ENCODE measurements at places on chromosomes 7 and 10.

GRCh38 chr10:87935290-87936141, 72.1 kb downstream of the PTEN start:
- DNase-seq = no peak

GRCh38 chr7:44467217-44467548, 23.3 kb downstream of the NUDCD3 start:
- DNase-seq = no peak

DNA sequence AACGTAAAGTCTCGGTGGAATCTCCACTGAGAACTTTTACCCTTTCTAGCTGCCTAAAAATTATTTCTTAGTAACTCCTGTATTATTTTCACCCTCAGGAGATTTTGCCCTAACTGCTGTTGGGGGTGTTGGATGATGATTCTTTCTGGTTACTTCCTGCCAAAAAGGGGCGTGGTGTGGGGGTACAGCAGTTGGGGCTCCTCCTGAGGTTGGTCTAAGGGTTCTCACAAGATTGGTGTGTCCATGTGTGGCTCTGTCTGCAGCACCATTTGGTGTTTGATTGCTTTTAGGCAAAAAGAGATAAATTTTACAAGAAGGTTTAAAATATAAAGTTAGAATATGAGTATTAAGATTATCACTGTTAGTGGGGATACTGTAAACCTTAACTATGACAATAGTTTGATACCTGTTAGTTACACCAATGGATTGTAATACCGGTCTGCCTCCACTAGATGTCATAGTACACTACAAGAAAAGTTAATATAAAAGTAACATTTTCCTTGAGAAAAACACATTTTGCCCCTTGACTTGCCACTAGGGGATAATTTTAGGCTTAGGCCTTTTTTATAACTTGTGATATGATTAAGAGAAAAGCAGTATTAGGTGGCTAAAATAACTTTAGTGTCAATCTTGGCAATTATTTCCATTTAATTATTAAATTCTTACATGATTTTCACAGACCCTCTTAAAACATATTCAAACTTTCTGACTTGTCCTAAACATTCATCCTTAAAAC, 928.7 kb downstream of the IPMK start:
- no peak for DNase-seq

DNA sequence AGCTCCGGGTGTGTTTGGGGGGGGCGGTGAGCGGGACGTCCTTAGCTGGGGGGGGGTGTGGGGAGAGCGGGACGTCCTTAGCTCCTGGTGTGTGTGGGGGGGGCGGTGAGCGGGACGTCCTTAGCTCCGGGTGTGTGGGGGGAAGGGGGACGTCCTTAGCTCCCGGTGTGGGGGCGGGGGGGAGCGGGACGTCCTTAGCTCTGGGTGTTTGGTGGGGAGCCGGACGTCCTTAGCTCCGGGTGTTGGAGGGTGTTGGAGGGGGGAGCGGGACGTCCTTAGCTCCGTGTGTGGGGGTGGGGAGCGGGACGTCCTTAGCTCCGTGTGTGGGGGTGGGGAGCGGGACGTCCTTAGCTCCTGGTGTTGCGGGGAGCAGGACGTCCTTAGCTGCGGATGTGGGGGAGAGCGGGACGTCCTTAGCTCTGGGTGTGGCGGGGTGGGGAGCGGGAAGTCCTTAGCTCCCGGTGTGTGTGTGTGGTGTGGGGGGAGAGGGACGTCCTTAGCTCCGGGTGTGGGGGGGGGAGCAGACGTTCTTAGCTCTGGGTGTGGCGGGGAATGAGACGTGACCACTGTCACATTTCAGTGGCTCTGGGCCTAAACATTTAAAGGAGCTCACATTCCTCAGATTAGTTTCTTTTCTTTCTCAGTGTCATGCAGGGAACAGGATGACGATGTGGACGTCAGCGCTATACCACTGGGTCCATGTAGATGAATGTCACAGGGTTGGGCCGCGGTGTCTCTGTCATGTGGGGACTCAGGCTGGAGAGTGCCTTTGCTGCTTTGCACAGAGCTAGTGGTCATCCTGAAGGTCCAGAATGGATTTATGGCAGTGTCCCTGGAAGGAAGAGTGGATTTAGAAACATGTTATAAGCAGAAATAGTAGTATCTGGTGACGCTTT, 7.5 kb downstream of the DYNC2I1 start:
- DNase-seq = no peak

GRCh38 chr10:24882047-24882698, 70.2 kb downstream of the PRTFDC1 start:
- no peak for DNase-seq

- DNase-seq = no peak
These were observed 14.4 kb downstream of the TAS2R41 start for GRCh38 chr7:143492043-143492471.

GRCh38 chr7:129368389-129368986, 65.7 kb upstream of the STRIP2 start:
- DNase-seq = no peak

DNA sequence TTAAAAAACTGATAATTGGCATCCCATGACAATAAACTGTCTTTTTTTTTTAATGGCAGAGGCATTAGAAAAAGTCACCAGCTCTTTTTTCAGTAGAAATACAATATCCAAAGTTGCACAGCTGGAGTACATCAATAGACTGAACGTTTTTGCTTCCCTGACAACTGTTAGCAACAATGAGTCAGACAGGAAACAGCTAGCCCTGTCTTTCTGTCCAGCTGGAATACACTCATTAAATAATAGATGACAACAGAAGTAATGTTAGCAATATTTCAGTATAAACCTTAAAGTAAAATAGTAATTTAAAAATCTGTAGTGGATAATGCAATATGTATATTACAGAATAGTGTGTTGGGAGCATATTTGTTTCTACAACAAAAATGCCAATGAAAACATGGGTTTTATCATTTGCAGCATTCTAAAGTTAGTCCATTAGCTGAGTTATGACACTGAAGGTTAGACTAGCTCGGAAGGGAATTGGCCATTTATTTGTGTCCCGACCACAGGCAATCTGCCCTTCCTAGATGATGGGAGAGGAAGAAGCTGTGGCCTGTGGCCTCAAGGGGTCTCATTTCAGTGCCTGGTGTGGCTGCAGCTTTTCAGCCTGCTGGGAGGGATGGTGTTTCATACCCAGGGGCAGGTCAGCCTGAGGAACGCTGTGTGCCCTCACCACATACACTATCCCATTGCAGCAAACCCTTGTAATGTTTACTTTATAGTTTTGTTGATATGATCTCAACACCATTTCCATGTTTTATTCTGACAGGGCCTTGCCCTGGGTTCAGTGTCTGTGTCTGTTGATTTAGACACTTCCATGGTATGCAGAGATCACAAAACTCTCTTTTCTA, 173.3 kb downstream of the SLC16A9 start:
- DNase-seq = no peak

- no peak for DNase-seq
These were observed 84.1 kb upstream of the PPIF start for GRCh38 chr10:79262959-79263746.

DNA sequence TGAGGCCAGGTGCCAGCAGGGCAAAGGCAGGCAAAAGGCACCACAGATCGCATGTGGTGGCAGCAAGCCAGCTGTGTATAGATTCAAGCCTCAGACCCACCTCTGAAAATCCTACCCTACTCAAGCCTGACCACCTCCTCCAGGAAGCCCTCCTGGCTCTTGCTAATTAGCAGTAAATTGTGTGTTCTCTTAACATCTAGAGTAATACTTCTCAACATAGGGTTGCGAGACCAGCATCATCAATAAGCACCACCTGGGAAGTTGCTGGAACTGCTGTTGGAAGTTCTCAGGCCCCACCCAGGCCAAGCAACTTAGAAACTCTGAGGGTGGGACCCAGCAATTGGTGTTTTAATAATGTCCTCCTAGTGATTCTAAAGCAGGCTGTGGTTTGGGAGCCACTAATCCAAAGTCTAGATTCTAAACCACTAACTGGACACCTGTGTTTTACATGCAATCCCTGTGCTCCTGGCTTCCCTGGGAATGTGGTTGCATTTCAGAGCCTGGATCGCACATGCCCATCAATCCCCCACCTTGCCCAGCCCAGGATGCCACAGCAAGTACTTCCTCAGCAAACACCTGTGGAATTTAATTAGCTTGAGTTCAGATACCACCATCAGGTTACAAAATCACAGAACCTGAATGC, 46.2 kb downstream of the KCNMA1 start:
- no peak for DNase-seq

DNA sequence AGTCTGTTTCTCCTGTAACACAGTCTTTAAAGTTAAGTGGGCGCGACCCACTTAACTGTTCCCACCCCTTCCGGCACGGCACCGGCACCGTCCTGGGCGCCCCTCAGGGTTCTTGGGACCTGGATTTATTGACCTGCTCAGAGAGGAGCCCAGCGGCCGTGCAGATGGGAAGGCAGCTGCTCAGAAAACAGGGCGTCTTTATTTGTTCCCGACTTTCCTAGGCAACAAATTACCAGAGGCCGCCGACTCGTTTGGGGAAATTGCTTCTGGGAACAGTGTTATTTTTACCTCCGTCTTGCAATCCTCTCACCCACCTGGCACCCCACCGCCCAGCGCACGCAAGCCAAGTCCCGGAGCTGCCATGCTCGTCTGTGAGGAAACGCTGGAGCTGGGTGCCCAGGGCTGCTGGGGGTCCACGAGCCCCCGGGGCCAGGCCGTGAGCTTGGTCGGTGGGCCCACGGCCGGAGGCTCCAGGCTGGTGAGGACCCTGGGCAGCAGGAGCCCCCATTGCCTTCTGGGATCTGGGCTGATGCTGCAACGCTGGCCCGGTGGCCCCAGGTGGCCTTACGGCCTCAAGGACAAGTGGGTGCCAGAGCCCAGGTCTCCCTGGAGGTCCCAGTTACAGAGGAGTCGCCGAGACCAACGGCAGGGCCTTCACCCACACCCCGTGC, 14.9 kb upstream of the ADGRA1 start:
- no peak for DNase-seq

- DNase-seq = no peak
These were observed 718 bp upstream of the UMAD1 start for GRCh38 chr7:7639847-7640220.

- DNase-seq = no peak
These were observed 9.3 kb upstream of the RTKN2 start for GRCh38 chr10:62277971-62278370.

GRCh38 chr7:106122713-106123112, 10.6 kb upstream of the SYPL1 start:
- DNase-seq = no peak

- DNase-seq = no peak
These were observed 189.9 kb upstream of the ADO start for GRCh38 chr10:62614389-62615157.

GRCh38 chr7:4830176-4830575, 31.7 kb downstream of the PAPOLB start:
- DNase-seq = peak; percentile 39

DNA sequence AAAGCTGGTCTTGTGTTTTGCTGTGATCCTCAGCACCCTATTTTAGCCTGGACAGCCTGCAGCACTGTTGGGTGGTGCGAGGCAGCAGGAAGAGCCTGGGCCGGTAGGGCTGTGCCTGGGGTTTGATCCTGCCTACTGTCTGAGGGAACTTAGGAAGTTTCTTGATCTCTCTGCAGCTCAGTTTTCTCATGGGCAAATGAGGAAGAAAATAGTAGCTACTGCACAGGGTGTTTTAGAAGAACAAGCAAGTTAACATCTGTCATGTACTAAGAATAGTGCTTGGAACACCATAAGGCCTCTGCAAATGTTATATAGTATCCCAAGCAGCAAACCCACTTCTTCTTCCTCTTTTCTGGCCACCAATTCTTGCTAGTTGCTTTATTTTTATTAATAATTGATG, 12.0 kb upstream of the AGR2 start:
- DNase-seq = no peak

DNA sequence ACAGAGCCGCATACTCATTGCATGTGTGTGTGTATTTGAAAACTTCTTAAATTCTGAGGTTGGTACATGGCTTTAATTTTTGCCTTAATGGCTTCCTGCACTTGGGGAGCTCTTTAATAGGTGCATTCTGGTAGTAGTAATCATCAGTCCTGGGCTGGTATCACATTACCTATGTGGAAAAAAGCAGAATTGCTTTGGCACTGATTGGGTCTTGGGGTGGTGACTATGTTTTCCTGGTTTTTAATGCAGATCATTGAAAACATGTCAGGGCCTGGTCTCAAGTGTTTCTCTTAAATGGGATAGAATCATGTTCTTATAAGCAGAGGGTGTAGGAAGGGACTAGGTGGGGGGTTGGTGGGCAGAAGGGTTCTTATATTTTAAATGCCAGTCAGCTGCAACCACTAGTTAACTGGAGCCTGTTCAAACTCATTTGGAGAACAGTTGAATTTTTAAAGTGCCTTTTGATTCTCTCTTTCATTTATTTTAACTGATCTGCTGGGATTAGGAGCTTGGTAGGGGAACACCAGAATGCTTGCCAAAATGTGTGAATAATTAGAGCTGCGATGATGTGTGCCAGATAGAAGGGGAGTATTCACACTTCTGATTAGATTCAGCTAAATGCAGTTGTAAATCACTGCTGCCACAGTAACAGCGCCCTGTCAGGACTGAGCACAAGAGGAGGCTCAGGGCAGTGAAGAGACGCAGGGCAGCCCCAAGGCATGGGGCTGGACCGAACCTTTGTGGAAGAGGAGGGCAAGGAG, 633.5 kb upstream of the GALNT17 start:
- no peak for DNase-seq

Data from stimulated activated CD4-positive, alpha-beta T cell treated with anti-CD3 and anti-CD28 coated beads, Interleukin-15, amount 100 ng/mL, for 1 hour (primary cell).